ENCODE measurements at places on chromosomes 7 and 10.

DNA sequence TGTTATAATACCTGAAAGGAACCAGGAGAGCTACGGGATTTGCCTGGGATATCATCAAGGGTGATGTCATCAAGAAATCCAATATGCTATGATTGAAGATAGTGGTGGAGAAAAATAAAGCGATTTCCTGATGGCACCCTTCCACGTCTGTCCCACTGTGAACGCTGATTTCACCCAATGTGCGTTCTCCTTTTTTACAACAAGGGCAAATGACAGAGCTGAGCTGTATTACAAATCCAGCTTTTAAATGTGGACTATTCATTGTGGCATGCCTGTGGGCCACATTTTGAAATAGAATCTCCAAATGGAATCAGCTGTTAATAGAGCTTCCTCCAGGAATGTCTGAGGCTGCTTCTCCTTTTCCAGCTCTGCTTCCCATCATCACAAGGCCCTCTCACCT, 23.3 kb downstream of the SLC13A4 start:
- no peak for DNase-seq

DNA sequence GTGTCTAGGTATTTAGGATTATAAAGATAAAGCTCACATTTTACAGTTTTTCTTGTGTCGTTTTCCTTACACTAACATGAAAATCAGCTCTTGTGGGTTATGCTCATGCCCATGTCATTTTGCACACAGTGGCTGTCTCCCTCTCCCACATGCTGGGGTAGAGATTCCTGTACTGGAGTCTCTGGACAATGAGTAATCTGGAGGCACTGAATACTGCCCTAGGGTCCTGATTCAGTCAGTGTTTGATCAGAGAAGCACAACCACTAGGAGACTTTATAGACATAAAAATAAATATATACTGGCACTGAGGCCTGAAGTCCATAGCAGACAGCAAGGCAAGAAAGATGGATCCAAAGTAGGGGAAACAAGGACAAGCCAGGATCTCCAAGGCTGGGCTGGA, 1008.8 kb downstream of the KCNMA1 start:
- DNase-seq: no peak

- no peak for DNase-seq
Measured at GRCh38 chr10:3999642-4000041, 214.6 kb upstream of the KLF6 start.

- no peak for DNase-seq
Measured at GRCh38 chr7:50353201-50353600, 48.7 kb downstream of the IKZF1 start.

GRCh38 chr10:43135656-43136055, 2.6 kb upstream of the CSGALNACT2 start:
- DNase-seq: no peak

GRCh38 chr10:24343686-24344085, 134.7 kb downstream of the KIAA1217 start:
- DNase-seq: no peak

GRCh38 chr10:404346-404745, 269.1 kb downstream of the ZMYND11 start:
- no peak for DNase-seq

- DNase-seq: no peak
Measured at GRCh38 chr7:14899030-14899429, 3.5 kb downstream of the DGKB start.

DNA sequence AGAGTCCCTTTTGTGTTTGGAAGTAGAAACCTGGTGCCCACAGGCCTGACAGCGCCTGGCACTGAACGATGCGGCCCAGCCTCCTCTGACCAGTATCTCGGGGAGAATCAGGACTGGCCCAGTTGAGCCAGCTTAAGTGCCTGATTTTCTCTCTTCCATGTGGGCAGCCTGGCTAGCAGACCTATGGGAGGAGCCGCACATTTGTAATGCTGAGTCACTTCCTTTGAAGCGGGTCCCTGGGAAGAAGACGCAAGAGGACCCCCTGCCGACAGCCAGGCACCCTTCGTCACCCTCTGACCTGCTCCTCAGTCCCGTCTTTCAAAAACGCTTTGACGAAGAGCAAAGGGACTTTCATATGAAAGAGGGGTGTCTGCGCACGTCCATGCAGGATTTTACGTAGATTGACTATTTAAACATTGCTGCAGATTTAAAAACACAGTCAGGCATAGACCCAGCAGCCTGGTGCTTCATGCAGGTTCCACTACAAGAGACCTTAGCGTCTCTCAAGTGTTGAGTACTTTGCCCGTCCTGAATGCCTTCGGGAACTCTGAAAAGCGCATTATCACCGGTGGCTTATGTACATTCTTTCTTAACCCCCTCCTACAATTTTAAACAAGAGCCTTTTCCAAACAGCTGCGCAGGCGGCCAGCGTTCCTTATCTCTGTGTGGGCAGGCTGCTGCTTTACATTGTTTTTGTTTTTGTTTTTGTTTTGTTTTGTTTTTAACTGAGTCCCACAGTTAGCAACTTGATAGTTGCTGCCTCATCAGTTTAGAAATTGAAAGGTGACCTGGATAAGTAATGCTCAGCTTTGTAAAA, 36.5 kb upstream of the AP5Z1 start:
- peak; percentile 45 for DNase-seq

GRCh38 chr10:77463499-77463898, 174.1 kb downstream of the KCNMA1 start:
- no peak for DNase-seq

GRCh38 chr7:5431560-5432015, 8.0 kb upstream of the TNRC18 start:
- DNase-seq: no peak

DNA sequence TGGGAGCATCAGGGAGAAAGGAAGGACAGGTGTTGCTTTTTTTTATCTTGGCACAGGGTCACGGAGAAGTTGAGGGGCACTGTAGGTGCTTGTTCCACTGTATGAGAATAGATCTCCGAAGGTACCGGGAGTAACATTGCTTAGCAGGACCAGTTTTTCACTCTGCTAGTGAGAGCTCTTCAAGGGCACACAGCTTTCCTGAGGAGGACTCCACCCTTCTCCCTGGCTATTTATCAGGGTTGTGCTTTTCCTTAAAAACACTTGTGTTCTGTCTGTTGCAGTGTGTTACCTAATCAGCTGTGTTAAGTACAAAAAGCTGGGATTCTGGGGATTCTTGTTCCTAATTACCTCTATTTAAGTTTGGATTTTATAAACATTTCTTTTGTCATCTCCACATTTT, 160.5 kb downstream of the SND1 start:
- DNase-seq: no peak

- DNase-seq: no peak
Measured at GRCh38 chr7:137977173-137977572, 24.7 kb downstream of the CREB3L2 start.

DNA sequence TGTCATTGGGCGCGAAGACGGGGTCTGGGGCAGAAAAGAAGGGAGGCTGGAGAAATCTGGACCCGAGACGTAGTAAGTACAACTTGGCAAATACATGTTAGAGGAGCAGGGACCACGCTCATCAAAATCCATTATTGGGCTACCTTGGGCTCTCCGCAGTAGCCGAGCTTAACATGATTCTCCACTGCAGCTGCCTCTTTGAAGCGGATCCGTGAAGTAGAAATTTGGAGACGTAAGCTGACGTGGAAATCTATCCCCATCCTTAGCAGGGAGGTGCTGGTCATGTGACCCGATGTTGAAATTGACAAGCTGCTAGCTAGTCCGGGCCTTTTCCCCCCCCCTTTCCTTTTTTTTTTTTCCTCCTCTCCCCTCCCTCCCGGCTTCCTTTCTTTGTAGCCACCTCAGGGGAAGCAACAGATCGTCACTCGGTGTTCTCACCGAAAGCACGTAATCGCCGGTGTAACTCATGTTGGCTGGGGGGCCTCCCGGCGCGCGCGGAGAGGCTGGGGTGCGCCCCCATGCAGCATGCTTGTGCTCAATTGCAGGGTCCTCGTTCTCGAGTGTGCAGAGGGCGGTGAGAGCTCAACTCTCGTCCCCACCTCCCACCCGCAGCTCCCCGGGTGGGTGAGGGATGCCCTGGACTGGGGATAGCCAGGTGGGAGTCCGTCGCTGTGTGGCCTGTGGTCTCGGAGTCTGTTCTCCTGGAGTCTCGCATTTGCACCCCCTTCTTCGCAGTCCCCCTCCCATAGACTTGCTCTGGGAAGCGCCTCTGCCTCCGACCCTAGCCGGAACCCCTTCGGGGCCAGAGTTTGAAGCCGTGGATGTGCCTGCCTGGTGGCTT, at the start of gene HOXA11:
Gene HOXA11 (minus strand): TSS at position 220 of the 841 bp plus-strand sequence. CDS start 88 bp downstream, at position 132.
- no peak for DNase-seq

- DNase-seq: no peak
Measured at GRCh38 chr7:117250801-117251200, 72.1 kb downstream of the WNT2 start.

GRCh38 chr10:63214571-63214970, 81.4 kb downstream of the NRBF2 start:
- no peak for DNase-seq

- DNase-seq: no peak
Measured at GRCh38 chr7:119879835-119880234, 393.1 kb upstream of the KCND2 start.
